ENCODE measurements at places on chromosomes 7 and 10.
A peak's percentile ranks its signal among the peaks of the same experiment; 100 is the strongest.

DNA sequence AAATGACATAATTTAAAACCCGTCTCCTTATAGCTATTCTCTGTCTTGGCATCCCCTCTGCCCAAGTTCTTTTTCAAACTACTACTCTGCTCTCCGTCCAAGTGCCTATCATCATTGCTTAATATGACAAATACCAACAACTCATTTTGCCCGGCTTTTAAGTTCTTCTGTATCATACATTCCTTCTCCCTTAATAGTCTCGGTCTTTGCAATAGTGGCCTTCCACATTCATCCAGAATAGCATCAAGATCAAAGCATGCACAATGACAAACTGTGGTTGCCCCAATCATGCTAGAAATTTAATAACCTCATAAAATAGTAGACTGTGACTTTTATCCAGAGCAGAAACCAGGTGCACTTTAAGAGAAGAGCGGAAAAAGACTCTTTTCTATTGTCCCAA, 198.9 kb downstream of the ETV1 start:
- no peak for DNase-seq

- DNase-seq, result no peak
These were observed 2.1 kb downstream of the SP4 start for GRCh38 chr7:21429786-21430574.

GRCh38 chr10:60964257-60965235, 20.6 kb upstream of the RHOBTB1 start:
- DNase-seq, result peak; percentile 88

- no peak for DNase-seq
These were observed 5.2 kb upstream of the ACBD5 start for GRCh38 chr10:27245836-27246235.

DNA sequence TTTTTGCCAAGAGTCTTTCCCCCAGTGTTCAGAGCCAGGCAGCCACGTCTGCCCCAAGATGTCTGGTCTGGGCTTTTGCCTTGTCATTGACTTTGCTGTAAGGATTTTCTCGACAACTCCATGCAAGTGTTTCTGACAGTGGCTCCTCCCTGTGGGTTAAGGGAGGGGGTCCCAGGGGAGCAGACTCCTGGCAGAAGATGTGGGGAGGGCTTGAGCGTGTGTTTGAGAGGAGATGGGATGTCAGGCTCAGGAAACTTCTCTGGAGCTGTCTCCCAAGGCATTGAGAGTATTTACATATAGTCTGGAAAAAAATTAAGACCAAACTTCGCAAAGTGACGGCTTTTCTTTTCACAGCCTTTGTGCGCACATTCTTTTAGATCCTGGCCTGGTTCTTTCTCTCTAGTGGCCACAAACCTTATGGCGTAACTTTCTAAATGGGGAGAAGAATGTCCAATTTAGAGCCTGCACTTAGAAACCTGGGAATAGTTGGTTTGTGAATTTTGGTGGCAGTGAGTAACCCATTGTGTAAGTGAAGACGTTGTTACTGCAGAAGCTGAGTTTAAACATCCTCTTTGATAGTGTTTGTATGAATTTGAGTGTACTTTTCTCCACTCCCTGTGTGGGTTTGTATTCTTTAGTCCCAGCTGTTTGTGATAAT, 201.5 kb downstream of the LRMDA start:
- peak; percentile 4 for DNase-seq

DNA sequence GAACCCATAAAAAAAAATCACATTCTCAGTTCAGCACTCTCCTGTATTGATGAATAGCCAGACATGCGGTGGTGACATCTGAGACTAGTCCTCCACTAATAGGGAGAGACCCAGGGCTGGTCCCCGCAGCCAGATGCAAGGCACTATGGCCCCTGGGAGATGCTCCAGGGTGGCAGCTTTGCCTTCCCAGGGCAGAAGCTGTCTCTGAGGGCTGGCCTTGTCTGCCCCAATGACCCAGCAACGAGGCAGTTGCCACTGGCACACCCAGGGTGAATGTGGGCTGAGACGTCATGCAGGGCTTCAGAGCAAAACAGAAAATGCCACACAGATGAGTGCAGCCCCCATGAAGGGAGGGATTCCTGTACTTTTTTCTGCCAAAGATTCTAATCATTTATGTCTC, 50.1 kb upstream of the GDF10 start:
- DNase-seq, result no peak

DNA sequence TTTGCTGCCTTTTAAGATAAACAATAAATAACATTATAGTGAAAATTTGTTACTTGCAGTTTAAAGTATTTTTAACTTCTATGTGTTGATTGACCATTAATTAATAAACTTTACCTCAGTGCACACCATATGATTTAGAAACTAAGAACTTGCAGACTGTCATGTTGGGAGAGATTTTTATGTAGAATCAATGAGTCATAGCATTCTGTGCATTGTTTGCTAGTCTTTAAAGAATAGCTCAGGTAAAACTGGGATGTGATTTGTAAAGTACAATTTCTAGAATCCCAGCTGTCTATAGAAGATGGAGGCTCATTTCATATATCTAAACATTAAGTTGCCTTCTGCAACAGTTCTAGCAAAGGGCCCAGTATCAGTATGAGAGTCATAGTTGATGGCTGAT, 199.6 kb upstream of the SEMA3A start:
- no peak for DNase-seq

DNA sequence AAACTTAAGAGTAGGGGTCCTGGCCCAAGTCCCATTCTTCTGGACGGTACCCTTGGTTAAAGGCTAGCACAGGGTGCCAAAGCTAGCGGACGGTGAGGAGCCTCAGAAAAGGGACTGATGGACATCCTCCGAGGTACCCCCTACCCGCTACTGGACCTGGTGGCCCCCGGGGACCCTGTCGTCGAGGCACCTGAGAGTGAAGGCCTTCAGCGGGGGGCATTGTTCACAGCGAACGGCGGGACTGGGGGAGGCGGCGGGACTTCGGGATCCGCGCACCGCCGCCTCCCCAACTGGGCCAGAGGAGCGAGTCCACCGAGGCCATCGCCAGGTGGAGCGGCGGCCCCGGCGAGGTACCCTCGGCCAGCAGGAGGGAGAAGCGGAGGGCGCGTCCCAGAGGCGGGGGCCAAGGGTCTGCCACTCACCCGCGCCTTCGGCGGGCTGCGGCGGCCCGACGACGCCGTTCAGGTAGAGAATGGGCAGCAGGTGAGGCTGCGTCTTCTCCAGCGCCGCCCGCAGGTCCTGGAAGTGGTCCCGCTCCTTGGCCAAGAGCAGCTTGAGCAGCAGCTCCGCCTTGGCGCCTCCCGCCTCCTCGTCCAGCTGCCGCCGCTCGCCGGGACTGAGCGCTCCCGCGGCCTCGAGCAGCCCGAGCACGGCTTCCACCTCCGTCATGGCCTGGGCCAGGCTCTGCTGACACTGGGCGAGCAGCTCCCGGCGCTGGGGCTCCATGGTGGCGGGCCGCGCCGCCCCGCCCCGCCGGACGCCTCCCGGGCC, 575 bp downstream of the DLG5 start:
- peak; percentile 37 for DNase-seq

DNA sequence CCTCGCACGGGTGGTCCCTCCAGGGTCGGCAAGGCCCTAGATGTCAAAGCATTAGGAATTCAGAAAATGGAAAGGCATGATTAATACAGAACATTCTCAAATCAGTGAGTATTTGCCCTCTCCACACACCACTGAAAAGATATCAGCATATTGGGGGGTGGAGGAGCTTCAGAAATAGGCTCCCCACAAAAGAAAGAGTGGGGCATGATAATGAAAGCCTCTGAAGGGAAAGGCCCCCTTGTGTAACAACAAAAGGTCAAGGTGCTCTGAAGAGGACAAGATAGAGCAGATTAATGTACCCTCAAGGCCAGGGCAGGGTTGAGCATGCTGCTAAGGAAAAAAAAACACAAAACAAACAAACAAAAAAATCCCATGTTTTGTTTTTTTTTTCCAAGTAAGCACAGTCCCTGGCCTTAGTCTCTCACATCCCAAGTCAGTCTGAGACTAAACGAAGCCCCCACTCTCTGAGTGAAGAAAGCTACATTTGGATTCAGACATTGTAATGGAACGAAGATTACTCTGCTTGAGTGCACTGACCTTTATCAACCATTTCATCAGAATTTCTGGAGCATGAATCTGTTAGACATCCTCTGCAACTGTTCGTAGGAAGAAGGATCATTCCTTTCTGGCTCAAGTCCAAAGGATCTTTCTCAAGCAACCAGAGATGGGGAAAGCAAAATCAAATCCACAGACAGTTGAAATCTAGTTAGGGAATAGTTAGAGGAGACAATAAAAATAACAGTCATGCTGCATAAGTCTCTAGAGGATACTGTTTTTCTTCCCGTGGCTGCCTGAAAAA, 27.4 kb upstream of the DGKI start:
- DNase-seq, result peak; percentile 99

- no peak for DNase-seq
These were observed 19.0 kb downstream of the GPER1 start for GRCh38 chr7:1106793-1107421.

GRCh38 chr7:130390486-130390885, 10.2 kb downstream of the CPA1 start:
- no peak for DNase-seq

- DNase-seq, result peak; percentile 35
These were observed 62.4 kb downstream of the THNSL1 start for GRCh38 chr10:25078658-25079431.

- no peak for DNase-seq
These were observed 16.3 kb upstream of the DKK1 start for GRCh38 chr10:52297747-52298146.

GRCh38 chr10:78335691-78336401, 302.2 kb downstream of the RPS24 start:
- peak; percentile 75 for DNase-seq

DNA sequence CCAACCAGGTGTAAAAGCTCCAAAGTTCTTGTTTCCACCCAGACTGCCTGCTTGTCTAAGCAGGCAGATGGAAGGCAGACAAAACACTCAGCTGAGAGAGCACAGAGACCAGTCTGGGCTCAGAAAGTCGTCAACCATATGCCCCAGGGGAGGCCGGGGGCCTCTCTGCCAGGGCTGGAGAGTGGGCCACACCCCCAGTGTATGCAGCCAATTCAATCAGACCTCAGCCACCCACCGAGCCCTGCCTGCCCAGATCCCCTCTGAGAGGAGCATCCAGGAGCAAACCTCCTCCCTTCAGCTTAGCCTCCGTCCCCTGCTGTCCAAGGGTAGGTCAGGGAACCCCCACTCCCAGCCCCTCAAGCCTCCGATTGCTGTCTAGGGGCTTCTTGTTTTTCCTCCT, 196.3 kb downstream of the LSM5 start:
- no peak for DNase-seq

DNA sequence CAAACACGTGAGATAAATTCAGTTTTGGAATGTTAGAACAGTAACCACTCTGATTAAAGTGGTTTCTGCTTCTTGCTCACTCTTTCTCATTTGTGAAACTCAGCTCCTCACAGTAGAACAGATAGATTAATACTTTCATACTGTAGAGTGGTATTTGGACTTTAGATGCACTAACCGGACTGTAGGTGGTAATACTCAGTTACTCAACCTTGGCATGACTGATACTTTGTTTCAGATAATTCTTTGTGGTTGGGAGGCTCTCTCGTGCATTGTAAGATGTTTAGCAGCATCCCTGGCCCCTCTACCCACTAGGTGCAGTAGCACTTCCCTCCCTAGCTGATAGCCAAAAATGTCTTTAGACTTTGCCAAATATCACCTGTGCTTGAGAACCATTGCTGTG, 37.6 kb downstream of the MCU start:
- peak; percentile 49 for DNase-seq

- DNase-seq, result no peak
These were observed 32.7 kb upstream of the SH2B2 start for GRCh38 chr7:102253973-102254370.

DNA sequence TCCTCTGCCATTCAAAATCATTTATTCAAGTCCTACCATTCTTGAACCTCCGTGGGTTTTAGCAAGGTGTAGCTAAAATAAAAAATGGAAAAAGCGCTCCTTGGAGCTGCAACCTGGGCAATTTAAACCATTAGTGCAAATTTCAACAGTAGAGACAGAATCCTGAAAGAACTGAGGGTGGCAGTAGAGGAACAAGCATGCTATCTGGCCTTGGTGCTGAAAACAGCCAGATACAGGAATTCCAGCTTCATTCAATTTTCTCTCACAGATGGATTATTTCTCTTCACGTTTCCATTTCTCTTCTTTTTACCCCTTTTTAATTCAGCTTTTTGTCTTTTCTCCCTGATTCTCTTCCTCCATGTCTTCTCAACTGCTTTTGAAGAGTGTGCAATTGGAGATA, 77.7 kb downstream of the OTUD1 start:
- DNase-seq, result peak; percentile 23

GRCh38 chr10:113285305-113285704, 267.5 kb upstream of the HABP2 start:
- DNase-seq, result no peak

- no peak for DNase-seq
These were observed 29.4 kb upstream of the LANCL2 start for GRCh38 chr7:55335786-55336185.

GRCh38 chr7:34308595-34308994, 349.4 kb upstream of the NPSR1 start:
- DNase-seq, result no peak

- DNase-seq, result peak; percentile 20
These were observed 278.7 kb upstream of the PHYHIPL start for GRCh38 chr10:58897708-58898107.

- no peak for DNase-seq
These were observed 1.0 kb downstream of the NXPH1 start for GRCh38 chr7:8434290-8435002.

DNA sequence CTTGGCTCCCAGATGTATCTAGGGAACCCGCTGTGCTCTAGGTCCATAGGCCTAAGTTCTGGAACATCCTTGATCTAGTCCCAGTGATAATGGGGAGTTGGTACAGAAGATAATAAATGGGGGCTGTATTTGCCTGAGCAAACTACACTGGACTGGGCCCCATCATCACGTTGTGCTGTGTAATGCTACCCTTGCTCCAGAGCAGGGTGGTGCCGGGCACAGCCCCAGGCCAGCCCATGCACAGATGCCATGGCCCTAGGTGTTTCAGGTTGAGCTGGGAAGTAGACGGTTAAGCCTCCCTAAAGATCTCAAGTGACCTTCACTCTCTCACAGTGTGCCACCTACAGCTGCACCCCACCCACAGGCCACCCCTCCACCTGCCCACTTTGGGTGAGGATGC, 53.2 kb downstream of the STRA8 start:
- DNase-seq, result no peak

DNA sequence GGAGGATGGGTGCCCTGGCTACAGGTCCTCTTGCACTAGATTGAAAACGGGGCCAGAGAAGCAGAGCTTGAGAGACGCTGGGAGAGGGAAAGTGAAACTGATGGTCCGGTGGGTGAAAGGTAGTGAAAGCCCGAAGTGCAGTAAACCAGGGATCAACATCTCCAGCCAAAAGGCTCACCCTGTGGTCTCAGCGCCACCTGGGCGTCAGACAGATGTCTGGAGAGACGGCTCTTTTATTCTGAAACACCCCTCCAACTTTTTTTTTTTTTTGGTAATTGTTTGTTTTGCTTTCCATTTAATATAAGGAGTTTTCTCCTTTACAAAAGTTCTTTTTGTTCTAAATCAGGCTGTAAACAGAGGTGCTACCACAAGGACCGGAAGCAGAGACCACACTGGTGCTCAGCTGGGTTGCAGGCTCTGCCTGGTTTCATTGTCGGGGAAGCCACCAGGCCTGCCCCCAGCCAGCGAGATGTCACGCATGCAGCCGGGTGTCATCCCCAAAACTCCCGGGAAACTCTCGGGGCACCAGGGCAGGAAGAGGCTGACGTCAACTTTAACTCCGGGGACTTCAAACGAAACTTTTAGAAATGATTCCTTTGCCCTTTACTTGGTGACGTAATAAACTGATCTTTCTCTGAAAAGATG, 11.2 kb downstream of the IL2RA start:
- peak; percentile 52 for DNase-seq

- no peak for DNase-seq
These were observed 141.3 kb downstream of the SKAP2 start for GRCh38 chr7:26723129-26723528.

GRCh38 chr7:40527723-40528122, 392.9 kb downstream of the SUGCT start:
- no peak for DNase-seq

Measured in cardiac fibroblast (primary cell).